ENCODE measurements at places on chromosomes 13 and 19.

DNA sequence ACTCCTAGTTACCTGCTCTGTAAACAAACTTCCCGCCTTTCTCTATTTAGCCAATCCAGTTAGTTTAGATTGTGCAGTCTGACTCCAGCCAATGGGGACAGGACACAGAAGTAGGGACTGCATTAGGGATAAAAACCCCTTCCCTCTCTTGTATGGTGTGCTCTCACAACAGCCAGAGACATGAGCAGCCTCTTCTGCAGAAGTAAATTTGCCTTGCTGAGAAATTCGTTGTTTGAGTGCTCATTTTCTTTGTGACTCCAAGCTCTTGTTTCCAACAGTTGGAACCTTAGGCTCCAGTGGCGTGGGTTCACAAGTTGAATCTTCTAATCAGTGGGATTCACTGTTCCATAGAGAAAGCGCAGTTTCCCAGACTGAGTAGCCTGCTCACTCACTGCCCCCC is 66.1 kb downstream of the ZNF93 start:
- DNase-seq, result no peak

DNA sequence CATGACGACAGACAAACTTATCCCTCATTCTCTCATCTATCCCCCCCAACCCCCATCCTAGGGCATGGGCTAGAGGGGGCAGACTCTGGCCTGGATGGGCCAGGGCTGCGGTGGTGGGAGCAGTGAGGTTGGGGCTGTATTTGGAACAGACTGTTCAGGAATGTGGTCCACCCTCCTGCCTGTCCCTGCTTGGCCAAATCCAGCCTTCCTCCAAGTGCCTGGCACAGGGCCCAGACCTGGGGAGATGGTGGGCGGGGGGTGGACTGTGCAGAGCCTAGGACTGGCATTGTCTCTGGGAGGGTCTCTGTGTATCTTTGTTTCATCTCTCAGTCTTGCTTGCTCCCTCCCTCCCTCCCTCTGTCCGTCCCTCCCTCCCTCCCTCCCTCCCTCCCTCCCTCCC is 14.2 kb downstream of the EGLN2 start:
- no peak for DNase-seq

DNA sequence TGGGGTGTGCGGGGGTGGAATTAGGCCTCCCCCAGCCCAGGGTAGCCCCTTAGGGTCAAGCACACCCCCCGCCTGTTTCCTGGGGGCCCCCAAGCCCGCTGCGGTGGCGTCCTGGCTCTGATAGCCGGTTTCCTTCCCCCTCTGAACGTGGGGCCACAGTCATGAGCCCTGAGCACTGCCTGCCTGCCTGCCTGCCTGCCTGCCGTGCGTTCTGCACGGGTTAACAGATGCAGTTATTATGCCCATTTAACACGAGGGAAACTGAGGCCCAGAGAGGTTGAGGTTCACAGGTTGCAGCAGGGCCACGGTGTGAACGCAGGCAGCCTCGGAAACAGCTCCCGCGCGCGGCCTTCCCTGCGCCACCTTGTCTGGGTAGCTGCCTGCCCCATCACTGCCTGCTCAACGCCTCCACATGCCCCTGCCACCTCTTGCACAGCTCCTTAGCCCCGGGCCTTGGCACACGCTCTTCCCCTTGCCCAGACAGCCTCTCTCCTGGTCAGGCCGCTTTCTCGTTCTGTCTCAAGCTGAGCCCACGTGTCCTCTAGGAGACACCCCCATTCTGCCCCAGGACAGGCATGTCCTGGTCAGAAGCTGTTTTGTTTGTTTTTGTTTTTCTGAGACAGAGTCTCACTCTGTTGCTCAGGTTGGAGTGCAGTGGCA is 1.2 kb upstream of the GAMT start:
- no peak for DNase-seq

DNA sequence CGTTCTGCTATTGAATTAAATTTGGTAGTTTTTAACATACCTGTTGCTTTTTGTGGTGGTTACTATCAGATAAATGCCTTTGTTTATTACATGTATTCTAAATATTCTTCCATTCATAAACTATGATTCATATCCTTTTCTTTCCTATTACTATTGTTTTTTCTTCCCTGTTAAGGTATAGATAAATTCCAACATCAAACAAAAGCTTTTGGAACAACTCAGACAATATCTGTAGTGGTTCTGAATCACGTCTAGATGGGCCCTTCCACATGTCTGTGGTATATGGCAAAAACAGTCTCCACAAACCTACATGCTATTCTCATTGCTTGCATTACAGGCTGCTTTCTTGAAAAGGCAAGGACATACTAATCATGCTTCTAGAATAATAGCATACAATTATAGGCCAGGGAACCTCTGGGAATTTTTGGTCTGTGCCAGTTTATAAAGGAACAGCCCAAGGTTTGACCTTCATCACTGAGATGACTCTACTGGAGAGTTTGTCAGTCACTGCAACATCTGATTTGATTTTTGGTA is 6.4 kb downstream of the LRCH1 start:
- no peak for DNase-seq

GRCh38 chr13:78593652-78594455 is 9.5 kb downstream of the POU4F1 start:
- DNase-seq, result no peak

- no peak for DNase-seq
These were observed 309.4 kb upstream of the KLF12 start for GRCh38 chr13:74443631-74444030.

DNA sequence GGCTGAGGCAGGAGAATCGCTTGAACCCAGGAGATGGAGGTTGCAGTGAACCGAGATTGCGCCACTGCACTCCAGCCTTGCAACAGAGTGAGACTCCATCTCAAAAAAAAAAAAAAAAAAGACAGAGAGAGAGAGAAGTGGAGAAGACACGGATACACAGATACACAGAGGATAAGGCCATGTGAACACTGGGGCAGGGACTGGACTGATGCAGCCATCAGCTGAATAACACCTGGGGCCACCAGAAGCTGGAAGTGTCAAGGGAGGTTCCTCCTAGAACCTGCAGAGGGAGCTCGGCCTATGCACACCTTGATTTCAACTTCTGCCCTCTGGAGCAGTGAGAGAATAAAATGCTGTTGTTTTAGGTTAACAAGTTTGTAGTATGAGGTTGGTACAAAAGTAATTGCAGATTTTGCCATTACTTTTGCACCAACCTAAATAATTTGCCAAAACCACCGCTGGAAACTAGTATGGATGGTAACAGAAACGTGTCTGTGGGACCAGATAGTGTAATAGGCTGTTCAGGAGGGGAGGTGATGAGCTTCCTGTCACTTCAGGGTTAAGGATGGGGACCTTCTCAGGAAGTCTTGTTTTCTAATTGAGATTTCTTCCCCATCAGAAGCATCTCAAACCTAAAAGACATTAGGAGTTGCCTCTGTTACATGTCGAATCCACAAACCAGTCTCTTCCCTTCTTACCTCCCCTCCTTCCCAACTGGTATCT is 36.4 kb upstream of the IGSF23 start:
- no peak for DNase-seq

DNA sequence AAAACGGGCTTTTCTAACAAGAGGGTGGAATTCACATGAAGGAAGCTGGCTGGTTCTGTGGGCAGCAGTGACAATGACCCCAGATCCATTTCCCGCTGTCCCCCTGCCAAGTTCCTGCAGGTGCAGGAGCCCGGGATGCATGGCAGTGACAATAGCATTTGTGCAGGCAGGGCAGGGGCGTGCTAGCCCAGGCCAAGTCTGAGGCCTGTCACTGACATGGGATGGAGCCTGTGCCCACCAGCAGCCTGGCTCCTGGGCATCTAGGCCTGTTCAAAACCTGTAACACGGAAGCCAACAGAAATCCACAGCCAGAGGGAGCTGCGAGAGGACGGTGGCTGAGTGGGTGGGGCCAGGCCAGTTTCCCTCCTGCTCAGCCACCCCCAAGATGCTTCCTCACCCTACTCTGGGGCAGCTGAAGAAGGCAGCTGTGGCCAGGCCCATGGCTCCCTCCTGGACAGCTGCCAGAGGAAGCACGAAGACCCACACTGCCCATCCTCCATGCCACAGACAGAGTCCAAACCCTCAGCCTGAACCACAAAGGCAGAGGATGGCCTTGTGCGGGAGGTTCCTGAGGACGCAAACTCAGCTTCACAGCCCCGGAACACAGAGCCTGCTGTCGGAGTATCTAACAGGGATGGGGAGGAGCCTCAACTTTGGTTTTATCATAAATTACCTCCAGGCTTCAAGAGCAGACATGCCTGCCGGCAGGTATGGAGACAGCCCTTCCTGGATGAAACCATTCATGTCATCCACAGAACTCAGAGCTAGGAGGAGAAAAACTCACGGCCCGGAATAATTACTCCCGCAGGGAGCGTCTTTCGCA is 74.0 kb downstream of the CEBPG start:
- no peak for DNase-seq

DNA sequence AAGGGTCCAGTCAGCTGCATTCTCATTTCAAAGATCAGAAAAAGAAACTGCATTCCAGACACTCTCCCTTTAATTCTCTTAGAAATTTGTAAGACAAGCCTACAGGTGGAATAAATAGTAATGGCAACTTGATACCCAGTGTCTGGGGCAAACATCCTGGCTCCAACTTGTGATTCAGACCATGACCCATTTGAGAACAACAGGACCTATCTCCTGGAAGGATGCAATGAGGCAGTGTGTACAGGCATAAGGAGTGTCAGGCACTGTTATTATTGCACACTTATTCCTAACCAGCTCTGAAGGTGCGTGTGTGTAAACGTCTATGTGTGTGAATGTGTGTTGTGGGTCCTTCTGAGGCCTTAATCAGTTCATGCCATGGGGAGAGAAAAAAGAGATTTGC is 13.9 kb downstream of the ERICH6B start:
- DNase-seq, result no peak

DNA sequence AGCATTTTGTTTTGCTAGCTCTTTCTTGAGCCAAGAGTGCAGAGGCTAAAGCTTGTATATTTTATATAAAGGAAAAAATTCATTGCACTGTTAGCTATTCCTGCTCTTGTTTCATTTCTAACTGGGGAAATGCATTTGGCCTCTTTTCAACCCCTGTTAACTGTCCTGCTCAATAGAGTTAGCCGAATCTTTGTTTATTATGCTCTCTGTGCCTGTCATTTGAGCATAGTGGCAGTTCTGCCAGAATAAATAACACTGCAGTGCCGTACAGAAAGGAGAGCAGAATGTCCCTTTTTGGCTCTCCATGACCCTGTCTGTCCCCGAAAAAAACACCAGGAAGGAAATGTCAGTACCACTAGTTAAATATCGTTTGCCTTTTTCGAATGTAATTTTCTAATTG is 350.8 kb downstream of the MYO16 start:
- DNase-seq, result no peak

- DNase-seq, result no peak
These were observed 933 bp downstream of the TFPT start for GRCh38 chr19:54114340-54115108.

Measured in 8988T (cell line).